Breast epithelium (tissue), 4 donors: ENCODE measurements at places on chromosomes 11 and 22. TPM values are rescaled to one million over a fixed set of nuclear protein-coding genes. Genes with fewer than 3 reads are reported as not detected.

- H3K36me3 ChIP-seq = no peaks in the 10 kb centered on the region
- no peaks in the 10 kb centered on the region for H3K4me1 ChIP-seq
- H3K27ac ChIP-seq = no peak overlapping the region
- no peaks in the 10 kb centered on the region for H3K27me3 ChIP-seq
- DNase-seq = no peak
Observed at GRCh38 chr22:18096823-18097222, 13.8 kb upstream of the TUBA8 start.

The FAM180B gene
- not detected for total RNA-seq

The TTC12 gene
- total RNA-seq = 43.6 TPM

The OR52H1 gene
- 0.96 TPM for total RNA-seq

GRCh38 chr11:70775386-70776075 lies 377.2 kb downstream of the CTTN start:
- no peak overlapping the region for H3K4me3 ChIP-seq
- no peaks in the 10 kb centered on the region for H3K36me3 ChIP-seq
- no peaks in the 10 kb centered on the region for H3K27me3 ChIP-seq
- H3K27ac ChIP-seq = no peak overlapping the region
- DNase-seq = no peak
- no peaks in the 10 kb centered on the region for H3K4me1 ChIP-seq

- no peaks in the 10 kb centered on the region for H3K27me3 ChIP-seq
- no peak overlapping the region for H3K27ac ChIP-seq
- no peaks in the 10 kb centered on the region for H3K36me3 ChIP-seq
- peaks cover 4% of the 10 kb centered on the region for H3K4me1 ChIP-seq
- no peak for DNase-seq
Observed at GRCh38 chr22:29629903-29630516, 26.6 kb downstream of the NF2 start.

The EPS8L2 gene
- 151 TPM for total RNA-seq

The MYO7A gene
- total RNA-seq = 4.5 TPM

- no peaks in the 10 kb centered on the region for H3K4me1 ChIP-seq
- DNase-seq = no peak
- no peak overlapping the region for H3K4me3 ChIP-seq
- no peaks in the 10 kb centered on the region for H3K36me3 ChIP-seq
- no peaks in the 10 kb centered on the region for H3K27me3 ChIP-seq
Observed at GRCh38 chr11:47784785-47785381, 17.7 kb upstream of the FNBP4 start.
